ENCODE measurements at places on chromosomes 4 and X.
A peak's percentile ranks its signal among the peaks of the same experiment; 100 is the strongest.

- no peak for DNase-seq
Measured at GRCh38 chr4:119598521-119598920, 30.1 kb downstream of the PDE5A start.

DNA sequence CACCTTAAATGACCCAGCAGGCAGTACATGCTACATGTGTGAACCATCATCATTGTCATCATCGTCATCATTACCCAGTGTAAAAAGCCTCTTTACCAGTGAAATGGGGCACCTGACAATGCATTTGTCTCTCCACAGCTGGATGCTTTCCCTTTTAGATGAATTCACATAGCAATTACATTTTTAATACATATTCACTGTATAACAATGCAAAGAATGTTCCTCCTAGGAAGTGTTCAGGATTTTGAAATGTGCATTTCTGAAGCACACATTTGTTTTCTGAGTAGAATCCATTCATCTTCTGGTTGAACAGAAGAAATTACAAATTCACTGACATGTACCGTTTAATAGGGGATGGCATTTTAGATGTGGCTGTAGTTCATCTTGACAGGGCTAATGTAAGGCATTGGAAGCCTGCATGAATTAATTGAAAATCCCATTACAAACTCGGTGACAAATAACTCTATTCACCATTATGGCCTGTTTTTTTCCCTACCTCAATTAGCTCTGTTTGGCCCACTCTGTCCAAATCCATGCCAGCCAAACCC lies 111.1 kb downstream of the SH3RF1 start:
- peak; percentile 38 for DNase-seq

DNA sequence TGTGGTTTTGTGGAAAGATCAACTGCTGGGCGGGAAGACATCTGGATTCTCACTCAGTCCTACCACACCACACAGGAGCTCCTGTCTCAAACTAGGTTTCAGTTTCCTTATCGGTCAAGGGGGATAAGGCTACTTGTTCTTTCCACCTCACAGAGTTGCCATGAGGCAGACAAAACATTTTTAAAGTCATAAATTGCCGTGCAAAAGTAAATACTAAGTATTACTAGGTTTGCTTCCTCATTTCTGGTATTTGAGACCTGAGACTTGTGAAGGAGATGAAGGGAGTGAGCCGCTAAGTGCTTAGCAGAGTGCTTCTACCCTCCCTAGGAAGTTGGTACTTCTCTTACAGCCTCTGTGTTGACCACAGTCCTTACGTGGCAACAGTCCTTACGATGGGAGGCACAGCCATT lies 1.5 kb downstream of the LAP3 start:
- peak; percentile 19 for DNase-seq

DNA sequence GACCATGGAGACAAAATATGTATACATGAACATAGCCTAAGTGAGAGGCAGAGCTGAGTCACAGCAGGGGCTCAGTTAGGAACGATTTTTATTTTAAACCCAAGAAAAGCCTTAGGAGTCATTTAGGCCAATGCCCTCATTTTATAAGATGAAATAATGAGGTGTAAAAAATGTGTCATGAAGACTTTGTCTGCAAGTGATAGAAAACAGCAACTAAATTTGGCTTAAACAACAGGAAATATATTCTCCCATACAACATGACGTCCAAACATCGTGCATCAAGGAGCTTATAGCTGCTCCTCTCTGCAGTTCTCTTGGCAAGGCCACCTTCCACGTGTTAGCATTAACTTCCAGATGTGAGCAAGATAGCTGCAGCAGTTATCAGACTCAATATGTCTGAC lies 16.8 kb downstream of the SCFD2 start:
- no peak for DNase-seq

DNA sequence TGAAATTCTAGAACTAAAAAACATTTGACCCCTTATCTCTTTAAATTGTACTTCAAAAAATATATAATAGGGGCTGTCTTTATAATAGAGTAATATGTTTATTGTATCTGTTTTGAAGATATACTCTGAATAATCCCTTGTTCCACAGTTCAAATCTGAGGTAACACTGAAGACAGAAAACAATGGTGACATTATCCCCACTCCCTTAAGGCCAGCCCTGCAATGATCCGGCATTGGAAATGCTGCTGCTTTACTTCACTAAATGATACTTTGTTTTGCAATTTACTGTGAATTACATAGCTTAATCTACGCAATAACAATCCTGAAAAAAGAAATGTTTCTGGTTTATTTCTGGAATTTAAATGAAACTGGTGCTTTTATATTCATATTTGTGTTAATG lies 34.4 kb upstream of the ZFP42 start:
- DNase-seq = peak; percentile 54

- no peak for DNase-seq
Measured at GRCh38 chr4:138693526-138693925, 322.1 kb upstream of the NOCT start.

DNA sequence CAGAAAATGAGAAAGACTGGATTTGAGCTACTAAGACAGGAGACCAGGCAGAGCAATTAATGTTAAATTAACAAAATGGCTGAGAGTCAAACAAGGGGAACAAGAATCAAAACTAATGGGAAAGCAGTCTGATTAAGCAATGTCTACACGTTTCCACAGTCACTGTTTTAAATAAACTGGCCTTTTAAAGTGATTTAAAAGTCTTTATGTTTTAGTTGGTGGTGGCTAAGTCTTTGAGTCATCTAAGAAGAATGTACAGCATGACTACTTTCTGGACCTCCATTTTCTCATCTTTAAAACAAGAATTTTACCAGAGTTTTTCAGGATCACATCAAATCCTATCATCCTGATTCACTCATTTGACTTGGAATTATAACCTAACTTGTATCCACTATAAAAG lies 233.8 kb downstream of the ENOX2 start:
- no peak for DNase-seq

- DNase-seq = no peak
Measured at GRCh38 chr4:7656244-7656800, 221.6 kb upstream of the PSAPL1 start.

DNA sequence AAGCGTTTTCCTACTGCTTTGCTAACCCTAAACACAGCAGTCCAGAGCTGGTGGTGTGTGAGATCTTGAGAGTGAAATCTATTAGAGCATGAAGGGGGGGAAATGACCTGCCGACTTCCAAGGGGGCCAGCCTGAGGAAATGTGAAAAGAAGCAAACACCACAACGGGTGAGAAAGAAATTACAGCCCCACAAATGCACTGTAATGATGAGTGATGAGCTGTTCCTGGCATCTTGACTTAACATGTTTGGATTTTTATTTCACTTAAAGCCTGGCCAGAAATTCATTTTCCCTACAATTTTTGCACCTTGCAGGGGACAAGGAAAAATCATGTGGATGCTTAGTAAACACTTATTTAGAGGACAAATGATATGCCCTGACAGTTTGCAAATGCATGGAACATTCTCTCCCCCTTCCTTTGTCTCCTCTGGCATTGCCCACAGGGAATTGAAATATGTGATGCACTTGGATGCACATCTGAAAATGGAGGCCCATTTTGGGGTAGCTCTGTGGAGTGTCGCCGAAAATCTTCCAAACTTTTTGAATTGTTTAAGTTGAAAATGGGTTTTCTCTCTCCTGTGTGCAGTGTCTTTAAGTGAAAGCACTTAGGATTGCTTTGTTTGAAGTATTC lies 84.3 kb upstream of the TMEM150C start:
- DNase-seq = no peak

DNA sequence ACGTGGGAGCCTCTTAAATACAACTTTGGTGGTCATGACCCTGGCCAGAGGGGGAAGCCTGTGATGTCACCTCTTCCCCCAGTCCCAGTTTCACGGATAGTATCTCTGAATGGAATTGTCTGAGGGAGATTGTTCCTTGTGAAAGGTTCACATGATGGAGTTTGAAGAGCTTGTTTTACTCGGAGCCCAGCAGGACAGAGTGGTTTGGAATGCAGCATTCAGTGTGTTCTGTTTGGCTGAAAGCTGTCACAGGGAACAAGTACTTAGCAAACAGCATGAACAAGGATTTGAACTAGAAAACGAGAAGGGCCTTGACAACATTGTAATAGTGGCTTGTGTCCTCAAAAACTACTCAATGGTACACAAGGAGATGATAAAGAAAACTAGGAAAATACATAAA lies 133.9 kb upstream of the CXorf66 start:
- no peak for DNase-seq
